ENCODE measurements at places on chromosomes 3 and 15. TPM values are rescaled to one million over a fixed set of nuclear protein-coding genes. Genes with fewer than 3 reads are reported as not detected.

Gene ETV5
- total RNA-seq, result 24.8 TPM

Gene TXNRD3
- total RNA-seq, result 13.7 TPM

Gene FHIT
- total RNA-seq, result 1.3 TPM

Gene DNASE1L3
- total RNA-seq, result not detected
